Activated naive CD4-positive, alpha-beta T cell treated with anti-CD3 and anti-CD28 coated beads, Interleukin-2, amount 50 U/mL, for 16 hours (primary cell): ENCODE measurements at places on chromosomes 6 and 20.

DNA sequence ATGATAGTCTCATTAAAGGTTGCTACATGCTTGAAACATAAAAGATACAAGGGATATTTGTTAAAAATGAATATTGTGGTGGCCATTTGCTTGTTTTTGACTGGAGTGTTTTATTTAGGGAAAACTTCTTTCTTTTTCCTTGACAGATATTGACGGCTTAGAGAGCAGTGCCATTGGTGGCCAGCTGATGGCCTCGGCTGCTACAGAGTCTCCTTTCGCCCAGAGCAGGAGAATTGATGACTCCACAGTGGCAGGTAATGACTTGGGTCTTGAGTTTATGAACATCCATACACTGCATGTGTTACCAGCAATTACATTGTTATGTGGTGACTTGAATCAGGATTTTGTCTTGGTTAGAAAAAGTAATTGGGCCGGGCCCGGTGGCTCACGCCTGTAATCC, 67.5 kb upstream of the PBOV1 start:
- no peak for DNase-seq

GRCh38 chr6:16521528-16521927, 239.7 kb downstream of the ATXN1 start:
- DNase-seq = no peak

DNA sequence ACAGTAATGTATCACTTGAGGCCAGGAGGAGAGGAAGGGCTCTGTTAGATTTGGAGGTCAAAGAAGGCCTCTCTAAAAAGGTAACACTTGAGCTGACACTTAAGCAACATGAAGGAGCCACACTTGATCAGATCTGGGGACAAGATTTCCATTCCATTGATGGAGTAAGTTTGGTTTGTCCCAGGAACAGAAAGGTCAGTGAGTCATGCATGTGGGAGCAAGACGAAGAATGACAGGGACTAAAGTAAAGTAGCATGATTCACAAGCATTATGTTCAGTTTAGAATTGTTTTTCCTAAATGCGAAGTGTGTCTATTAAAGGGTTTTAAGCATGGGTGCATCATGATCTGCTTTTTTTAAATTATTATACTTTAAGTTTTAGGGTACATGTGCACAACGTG, 47.4 kb downstream of the COL21A1 start:
- no peak for DNase-seq

DNA sequence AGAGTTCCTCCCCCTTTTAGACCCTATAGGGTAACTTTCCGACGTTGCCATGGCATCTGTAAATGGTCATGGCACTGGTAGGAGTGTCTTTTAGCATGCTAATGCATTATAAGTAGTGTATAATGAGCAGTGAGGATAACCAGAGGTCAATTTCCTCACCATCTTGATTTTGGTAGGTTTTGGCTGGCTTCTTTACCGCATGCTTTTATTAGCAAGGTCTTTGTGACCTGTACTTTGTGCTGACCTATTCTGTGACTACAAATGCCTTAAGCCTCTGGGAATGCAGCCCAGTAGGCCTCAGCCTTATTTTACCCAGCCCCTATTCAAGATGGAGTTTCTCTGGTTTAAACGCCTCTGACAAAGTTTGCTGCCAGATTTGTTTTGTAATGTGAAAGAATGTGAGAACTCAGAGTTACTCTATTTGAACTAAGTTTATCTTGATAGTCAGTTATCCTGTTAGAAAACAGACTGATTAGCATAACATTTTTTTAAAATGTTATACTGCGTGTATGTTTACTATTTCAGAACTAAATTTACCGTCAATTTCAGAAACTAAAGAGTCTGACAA, 111.3 kb upstream of the PRSS16 start:
- no peak for DNase-seq

GRCh38 chr6:42974919-42975505, 4.0 kb downstream of the PEX6 start:
- DNase-seq = no peak

- no peak for DNase-seq
Measured at GRCh38 chr6:21198032-21198640, 395.4 kb upstream of the SOX4 start.

DNA sequence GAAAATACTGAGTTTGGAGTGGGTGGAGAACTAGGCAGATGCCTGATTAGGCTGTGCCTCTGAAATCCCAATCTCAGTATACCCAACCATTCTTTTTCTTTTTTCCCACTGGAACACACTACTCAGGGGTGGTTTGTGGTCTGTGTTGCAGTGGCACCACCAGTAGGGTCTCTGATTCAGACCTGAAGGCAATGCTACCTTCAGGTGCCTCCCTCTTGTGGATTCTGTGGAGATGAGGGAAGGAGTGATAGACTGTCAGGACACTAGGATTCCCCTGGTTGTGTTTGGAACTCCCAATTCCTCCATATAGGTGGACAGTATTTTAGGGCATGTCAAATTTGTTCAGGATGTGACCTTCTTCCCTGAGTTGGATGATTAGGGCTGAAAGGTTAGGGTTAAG, 47.4 kb upstream of the SYNCRIP start:
- DNase-seq = no peak

GRCh38 chr6:46293641-46294316, 123.0 kb upstream of the ENPP5 start:
- no peak for DNase-seq

DNA sequence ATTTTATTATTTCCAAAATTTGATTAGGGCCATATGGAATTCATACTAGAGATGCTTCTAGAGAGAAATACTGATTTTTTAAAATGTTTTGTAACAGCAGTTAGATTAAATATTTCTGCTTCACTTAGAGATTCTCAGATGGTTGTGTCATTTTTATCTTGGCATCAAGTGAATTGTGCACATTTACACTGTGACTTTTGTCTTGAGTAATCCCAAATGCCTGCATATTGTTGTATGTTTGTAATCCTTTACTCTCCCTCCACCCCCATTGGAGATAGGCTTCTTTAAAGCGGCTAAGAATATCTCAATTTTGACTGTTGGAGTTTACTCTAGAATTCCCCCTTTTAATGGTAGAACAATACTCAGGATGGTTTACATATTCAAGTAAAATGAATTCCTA, 19.0 kb downstream of the STX16 start:
- no peak for DNase-seq

DNA sequence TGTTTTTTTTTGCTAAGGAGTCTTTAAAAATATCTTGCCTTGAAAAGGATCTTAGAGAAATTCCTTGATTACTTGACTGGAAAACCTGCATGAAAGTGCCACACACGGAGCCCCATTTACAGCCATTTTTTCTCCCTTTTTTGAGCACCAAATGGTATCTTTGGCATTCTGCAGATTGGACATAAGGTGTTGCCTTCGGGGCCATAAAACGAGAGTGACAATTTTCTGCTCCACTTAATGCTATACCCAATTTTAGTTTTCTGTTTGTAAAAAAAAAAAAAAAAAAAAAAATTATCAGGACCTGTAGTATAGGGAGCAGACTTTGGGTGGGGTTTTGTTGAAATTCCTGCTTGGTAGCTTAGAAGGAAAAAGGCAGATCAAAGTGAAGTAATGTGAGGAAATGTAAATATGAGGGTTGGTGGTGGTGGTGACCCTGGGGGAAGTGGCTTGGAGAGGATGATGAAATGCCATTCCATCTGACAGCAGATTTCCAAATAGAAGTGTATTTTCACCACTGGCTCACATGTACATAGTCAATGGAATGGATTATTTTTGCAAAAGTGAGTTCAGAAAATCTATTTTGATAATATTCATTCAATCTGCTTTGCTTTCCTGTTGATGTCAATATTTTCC, 212.1 kb upstream of the SOX4 start:
- no peak for DNase-seq
